ENCODE measurements at places on chromosomes 1 and 21.

DNA sequence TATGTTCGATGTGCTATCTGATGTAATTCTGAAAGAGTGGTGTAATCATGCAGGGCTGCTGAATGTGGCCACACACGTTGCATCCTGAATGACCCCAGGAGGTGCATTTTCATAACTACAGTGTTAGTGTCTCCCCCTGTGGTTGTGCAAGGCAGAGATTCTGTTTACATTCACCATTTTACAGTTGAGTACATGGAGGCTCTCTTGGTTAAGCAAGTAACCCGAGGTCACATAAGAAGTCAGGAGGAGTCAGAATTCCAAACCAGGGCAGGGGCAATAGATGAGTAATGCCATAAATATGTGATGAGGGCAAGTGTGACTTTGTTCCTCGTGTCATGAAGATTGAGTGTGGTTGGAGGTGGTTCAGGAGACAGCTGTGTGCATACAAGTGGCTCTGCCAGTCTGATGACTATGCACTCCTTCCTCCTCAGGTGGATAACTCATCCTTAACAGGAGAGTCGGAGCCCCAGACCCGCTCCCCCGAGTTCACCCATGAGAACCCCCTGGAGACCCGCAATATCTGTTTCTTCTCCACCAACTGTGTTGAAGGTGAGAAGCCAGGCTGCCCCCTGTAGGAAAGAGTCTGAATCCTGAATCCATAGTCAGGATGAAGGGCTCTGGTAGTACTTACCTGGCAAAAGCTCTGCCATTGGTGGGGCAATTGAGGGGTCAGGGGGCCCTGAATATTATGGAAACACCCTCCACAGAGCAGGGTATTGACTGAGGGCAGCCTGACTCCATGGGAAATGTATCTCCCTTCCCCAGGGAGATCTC is 9.3 kb downstream of the ATP1A2 start:
- DNase-seq, result no peak

GRCh38 chr1:114540272-114540671 is 29.3 kb upstream of the TRIM33 start:
- DNase-seq, result no peak

GRCh38 chr21:29163341-29164115 is 33.1 kb downstream of the MAP3K7CL start:
- no peak for DNase-seq

DNA sequence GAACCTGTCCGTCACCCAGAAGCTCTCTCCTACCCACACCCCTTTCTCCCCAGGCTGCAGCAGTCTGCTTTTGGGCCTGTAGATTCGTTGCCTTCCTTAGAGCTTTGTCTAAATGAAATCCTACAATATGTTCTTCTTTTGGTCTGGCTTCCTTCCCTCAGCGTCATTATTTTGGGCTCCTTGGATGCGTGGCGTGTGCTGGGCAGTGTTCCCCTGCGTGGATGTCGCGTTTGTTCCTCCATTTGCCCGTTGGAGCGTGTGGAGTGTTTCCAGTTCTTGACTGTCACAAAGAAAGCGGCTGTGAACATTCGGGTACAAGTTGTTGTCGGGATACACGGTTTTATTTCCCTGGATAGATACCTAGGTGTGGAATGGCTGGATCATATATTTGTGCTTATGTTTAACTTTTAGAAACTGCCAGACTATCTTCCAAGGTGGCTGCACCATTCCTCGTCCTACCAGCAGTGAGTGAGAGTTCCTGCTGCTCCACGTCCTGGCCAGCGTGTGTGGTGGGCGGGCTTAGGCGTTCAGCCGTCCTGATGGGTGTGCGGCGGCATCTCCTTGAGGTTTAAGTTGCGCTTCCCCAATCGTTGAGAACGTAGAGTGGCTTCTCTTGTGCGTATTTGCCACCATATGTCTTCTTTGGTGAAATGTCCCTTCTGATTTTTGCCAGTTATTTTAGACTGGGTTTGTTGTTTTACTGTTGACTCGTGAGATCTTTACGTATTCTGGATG is 31.7 kb downstream of the SKI start:
- no peak for DNase-seq

GRCh38 chr1:145897969-145898368 is 11.9 kb downstream of the ITGA10 start:
- DNase-seq, result no peak

- DNase-seq, result no peak
Measured at GRCh38 chr1:61131716-61132115, 49.4 kb downstream of the NFIA start.

DNA sequence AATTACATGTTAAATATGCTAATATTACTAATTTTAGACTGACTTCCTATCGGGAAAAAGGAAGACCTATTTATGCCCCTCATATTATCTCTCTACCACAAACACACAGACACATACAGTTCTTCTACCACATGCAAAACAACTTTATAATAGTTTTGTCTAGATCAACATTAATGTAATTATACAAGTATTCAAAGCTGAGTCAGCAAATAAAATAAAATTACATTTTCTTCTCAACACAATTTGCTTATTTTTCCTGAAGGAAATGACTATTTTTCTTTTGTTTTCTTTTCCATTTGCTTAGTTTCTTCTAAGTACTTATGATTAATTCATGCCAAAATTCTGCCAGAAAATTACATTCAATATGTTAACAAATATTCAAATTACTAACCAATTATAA is 654.2 kb downstream of the AMY1C start:
- DNase-seq, result no peak

GRCh38 chr1:10962483-10962882 is 50.0 kb upstream of the TARDBP start:
- no peak for DNase-seq

DNA sequence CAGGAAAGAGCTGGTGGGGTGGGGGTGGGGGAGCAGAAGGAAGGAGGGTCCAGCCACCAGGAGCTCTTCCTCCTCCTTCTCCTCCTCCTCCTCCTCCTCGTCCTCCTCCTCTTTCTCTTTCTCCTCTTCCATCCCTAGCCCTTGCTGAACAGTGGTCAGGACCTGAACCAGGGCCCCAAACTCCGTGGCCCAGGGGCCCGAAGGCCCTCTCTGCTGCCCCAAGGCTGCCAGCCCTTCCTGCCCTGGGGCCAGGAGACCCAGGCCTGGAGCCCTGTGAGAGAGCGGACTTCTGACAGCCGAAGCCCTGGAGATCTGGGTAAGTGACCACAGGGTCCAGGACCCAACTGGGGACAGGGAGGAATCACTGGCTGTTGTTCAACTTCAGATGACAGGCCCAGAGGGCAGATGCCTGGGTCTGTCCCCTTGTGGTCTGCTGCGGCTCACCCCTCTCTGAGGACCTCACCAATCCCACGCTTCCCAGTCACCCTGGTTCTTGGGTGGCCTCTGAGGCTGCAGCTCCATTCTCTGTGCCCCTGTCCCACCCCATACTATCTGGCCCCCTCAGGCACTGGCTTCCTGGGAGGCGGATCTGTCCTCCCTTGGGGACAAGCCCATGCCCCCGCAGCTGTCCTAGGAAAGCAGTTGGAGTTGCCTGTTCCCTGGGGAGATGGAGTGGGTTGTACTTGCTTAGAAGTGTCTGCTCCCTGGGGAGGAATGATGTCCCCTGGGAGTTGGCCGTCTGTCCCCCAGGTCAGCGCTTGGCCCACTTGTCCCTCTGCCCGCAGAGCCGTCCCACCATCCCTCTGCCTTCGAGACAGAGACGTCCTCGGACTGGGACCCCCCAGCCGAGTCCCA is 51.8 kb downstream of the VWA5B1 start:
- no peak for DNase-seq

- DNase-seq, result no peak
Measured at GRCh38 chr1:211731456-211732292, 56.3 kb upstream of the NEK2 start.

DNA sequence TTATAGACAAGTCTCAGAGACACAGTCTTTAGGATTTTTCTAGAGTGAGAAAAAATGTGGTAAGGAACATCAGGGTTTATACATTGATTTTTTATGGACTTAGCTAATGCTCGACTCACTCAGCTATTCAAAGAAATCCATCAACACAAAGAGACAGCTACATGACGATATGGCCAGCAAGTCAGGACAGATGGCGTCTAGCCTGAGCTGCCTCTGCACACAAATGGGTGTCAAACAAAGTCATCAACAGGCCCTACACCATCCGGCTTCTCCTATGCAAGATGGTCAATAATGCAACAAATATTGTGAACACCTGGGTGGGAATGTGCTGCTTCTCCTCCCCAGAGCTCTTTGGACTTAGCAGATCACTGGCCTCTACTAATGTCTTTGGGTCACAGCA is 13.3 kb upstream of the ERICH3 start:
- no peak for DNase-seq

GRCh38 chr1:111961016-111961415 is 28.5 kb downstream of the KCND3 start:
- DNase-seq, result no peak

DNA sequence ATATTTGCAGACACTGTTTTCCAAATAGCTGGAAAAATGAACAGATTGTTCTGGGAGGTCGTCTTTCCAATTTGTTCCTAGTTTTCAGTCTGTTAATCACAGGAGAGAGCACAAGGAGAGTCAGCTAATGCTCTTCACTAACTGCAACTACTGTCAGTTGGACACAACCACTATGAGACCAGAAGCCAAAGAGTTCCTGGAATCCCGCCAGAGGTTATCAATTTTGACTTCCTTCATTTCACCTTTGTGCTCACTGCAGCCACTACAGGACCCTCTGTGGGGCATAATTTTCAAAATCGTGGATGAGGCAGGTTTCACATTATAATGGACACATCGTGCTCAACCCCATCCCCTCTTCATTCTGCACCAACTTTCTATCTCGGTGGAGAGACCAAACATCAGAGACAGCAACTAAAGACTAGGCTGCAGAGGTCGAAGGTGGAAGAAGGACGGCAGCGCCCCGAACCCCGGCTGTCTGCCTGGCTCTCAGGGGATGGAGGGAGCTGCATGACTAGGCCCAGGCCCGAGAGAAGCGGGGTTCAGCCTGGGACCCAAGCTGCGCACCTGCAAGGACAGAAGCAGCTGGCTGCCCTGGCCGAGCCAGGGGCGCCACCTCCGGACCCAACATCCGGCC is 602 bp downstream of the KIAA0319L start:
- DNase-seq, result no peak

GRCh38 chr1:47226121-47226838 is 5.7 kb downstream of the TAL1 start:
- no peak for DNase-seq

- DNase-seq, result no peak
Measured at GRCh38 chr1:60149251-60149650, 75.7 kb upstream of the C1orf87 start.

- no peak for DNase-seq
Measured at GRCh38 chr1:15674386-15675159, 9.5 kb upstream of the PLEKHM2 start.

GRCh38 chr1:48030211-48030610 is 33.0 kb upstream of the TRABD2B start:
- no peak for DNase-seq

GRCh38 chr1:186841599-186841998 is 12.8 kb downstream of the PLA2G4A start:
- no peak for DNase-seq

DNA sequence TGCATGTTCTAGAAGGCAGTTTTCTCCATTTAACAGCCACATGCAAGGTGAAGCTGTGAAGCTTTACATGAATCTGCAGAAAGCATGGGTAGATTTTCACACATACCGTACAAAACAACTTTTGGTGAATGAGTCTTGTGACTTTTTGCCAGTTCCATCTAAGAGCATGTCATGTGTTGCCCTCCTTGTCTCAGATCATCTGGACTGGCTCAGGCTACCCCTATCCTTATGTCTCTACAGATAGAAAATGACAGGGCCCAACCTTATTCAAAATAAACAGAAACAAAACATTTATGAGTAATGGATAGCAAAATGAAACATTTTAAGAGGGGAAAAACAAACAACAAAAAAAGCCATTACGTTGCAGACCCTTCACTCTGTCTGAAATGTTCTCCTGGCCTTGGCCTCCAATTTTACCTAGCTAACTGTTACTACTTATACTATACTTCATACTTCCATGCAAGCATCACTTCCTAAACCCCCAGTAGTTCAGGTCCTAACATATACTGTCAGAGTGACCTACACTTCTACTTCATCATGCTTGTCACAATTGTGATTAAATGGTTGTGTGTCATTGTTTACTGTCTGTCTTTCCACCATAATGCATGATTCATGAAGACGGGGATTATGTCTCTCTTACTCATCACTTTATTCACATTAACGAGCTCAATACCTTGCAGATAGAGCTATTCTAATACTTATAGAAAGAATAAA is 39.0 kb downstream of the LRRC8C start:
- DNase-seq, result no peak

GRCh38 chr1:67019600-67020136 is 34.3 kb downstream of the SLC35D1 start:
- DNase-seq, result no peak

- no peak for DNase-seq
Measured at GRCh38 chr1:230641900-230642262, 400 bp upstream of the COG2 start.
